CD4-positive, CD25-positive, alpha-beta regulatory T cell (primary cell): ENCODE measurements at places on chromosomes 1 and 21.

DNA sequence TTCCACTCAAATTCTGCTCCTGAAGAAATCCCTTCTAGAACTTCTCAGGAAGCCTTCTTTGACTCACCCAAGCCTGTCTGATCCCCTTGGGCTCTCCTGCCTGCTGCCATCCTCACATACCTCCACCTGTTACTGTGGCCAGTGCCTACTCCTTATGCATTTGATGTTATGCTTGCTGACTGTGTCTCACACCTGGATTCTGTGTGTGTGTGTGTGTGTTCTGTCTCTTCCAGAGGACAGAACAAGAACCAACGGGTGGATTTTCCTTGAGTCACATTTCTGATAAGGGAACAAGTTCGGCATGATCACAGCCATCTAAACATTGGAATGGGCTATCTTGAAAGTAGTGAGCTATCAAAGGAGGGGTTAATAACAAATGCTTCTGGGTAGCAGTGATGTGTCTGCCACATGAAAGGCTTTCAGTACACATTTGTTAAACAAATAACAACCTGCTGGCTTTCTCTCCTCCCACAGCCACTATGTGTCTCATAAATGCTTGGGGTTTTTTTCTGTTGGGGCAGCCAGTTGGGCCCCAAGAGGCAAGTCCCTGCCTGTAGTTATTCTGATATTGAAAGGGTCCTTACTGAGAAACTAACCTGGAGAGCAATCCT is 8.9 kb upstream of the GPR37L1 start:
- DNase-seq: no peak

DNA sequence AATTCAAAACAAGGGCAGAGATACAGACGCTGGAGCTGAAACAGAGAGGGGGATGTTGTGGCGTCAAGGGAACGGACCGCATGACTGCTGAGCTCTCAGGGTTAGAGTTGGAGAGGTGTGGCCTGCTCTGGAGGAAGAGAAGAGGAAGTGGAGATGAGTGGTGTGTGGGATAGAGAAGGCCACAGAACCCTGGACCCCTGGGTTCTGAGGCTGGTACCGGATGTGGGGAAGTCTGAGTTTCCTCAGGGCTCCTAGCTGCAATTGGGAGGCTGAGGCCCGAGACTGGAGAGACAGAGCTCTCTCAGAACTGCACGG is 1.8 kb downstream of the BCAN start:
- DNase-seq: peak; percentile 57

DNA sequence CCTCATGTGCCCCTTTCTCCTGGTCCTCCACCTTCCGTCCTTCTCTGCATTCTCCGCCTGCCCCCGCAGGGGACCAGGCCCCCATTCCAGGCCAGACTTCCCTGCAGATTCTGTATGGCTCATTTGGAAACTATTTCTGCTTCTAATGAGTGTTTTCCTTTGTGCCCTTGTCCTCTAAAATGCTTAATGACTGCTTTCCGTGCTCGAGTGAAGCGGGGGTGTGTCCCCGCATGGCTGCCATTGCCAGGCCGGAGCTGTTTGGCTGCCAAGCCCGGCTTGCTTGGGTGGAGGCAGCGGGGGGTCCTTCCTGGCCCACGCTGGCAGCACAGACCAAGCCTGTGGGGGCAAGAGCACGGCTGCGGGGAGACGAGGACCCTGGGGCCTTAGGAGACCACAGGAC is 299.3 kb upstream of the VAMP3 start:
- no peak for DNase-seq

DNA sequence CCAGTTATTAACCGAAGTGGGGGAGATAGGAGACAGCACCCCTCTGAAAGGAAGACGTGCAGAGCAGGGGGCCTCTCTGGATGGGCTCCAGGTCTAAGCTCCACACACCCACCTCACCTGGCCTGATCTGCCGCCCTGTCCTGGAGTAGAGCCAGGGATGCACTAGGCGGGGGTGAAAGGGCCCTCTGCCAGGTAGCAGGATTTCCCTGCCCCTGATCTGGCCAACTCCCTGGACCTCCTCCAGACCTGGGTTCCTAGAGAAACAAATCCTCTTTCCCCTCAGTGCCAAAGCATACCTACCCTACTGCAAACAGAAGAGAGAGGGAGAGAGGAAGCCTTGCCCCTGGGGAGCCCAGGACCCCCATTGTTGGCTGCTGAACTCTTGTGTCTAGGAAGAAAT is 2.0 kb downstream of the CRABP2 start:
- DNase-seq: no peak

DNA sequence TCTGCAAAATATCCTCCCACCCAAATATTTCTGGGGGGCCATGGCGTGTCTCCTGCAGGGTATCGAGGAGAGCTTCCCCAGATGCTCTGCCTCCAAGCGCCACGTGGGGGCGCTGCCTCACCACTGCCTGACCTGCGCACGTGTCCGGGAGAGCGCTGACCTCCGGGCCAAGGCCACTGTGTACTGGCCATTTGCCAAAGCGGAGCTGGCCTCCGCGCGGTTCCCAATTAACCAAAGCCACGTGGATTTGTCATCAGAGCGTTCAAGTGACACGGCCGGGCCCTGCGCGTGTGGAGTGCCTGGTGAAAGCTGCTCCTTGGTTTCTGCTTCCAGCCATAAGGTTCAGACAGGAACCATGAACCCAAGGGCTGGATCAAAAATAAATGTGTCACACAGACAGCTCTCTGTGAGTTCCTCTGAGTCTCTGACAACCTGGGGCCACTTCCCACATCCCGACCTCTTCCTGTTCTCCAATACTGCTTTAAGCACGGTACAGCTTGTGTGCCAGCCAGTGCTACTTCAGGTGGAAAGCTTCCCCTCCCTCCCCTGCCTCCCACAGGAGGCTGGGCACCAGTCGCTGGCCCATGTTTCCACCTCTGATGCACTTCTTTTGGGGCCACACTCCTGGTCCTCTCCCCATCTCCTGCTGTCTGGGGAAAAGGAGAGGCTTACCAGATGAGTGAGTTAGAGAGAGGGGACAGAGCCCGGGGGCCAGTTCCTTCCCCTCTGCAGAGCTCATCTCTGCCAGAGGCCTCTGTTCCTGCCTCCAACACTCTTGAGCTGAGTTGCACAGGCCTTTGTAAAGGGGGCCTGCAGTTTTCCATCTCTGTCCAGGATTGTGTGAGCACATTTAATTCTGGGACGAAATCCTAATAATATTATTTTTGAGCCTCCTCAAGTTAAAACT is 26.1 kb downstream of the ZP4 start:
- DNase-seq: peak; percentile 1

GRCh38 chr1:159943278-159943640 is 2.2 kb downstream of the IGSF9 start:
- no peak for DNase-seq

GRCh38 chr1:98405581-98406074 is 255.9 kb upstream of the SNX7 start:
- DNase-seq: no peak

DNA sequence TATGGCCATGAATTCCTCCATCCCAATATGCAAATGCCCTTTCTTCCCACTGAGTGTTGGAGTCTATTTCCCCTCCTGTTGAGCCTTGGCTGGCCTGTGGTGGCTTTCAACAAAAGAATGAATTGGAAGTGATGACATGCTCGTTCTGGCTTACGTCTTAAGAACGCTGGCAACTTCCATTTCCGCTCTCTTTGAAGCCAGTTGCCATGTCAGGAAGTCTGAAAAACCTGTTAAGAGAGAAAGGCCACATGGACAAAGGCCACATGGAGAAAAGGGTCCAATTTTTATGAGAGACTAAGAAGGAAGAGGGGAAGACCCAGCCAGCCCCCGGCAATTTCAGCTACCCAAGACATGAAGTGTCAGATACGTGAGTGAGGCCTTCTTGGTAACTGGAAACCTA is 45.6 kb upstream of the GADD45A start:
- DNase-seq: no peak

DNA sequence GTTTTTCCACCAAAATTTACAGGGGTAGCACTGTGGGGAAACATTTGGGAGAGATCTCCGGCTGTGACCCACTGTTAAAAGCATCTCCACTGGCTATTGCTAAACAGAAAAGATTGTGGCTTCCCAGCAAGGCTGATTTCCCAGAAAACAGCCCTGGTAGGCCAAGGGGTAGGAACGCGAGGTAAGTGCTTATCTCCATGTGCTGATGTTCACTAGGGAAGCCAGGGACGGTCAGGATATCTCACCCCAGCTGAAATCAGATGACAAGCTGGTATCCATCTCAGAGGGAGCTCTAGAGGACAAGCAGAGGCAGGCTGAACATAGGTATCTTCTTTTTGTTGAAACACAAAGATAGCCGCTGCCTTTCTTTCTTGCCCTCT is 63.6 kb downstream of the MIS18A start:
- no peak for DNase-seq

GRCh38 chr1:222040955-222041354 is 299.1 kb upstream of the DUSP10 start:
- DNase-seq: no peak

DNA sequence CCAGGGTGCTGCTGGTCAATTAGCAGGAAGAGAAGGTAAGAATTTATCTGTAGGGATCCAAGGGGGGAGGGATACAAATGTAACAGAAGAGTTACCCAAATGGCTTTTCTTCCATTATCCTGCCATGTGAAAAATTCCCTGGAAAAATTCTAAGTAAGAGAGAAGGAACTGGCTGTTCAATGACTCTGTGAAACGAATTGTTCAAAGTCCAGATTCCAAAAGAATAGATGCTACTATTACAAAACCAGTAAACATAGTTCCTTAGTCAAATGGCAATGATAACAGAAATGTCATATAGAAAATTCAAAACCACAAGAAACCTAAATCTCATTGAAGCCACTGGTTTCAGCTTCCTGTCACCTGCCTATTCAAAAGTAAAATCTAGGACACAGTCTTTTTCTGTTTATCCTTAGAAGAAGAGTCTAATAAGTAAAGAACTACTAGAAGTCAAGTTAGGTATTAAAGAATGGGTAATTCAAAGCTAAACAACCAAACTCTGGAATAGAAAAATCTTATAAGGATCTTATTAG is 102.6 kb downstream of the ZNF644 start:
- peak; percentile 26 for DNase-seq

- DNase-seq: no peak
Measured at GRCh38 chr21:38772646-38773045, 33.1 kb upstream of the ETS2 start.

DNA sequence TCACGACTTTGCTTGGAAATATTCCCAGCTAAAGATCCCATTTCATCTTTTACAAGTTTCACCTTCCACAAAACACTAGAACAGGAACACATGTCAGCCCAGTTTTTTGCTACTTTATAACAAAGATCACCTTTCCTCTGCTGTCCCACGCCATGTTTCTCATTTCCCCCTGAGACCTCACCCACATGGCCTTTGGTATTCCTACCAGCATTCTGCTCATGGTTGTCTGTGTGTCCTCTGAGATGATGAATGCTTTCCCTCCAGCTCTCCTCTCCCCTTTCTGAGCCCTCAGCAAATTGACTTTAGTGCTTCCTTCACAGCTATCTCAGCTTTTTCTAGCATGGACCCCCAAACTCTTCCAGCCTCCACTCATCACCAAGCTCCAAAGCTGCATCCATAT is 32.3 kb upstream of the ABCG1 start:
- DNase-seq: no peak

- DNase-seq: no peak
Measured at GRCh38 chr1:54927472-54928240, 40.7 kb upstream of the DHCR24 start.

DNA sequence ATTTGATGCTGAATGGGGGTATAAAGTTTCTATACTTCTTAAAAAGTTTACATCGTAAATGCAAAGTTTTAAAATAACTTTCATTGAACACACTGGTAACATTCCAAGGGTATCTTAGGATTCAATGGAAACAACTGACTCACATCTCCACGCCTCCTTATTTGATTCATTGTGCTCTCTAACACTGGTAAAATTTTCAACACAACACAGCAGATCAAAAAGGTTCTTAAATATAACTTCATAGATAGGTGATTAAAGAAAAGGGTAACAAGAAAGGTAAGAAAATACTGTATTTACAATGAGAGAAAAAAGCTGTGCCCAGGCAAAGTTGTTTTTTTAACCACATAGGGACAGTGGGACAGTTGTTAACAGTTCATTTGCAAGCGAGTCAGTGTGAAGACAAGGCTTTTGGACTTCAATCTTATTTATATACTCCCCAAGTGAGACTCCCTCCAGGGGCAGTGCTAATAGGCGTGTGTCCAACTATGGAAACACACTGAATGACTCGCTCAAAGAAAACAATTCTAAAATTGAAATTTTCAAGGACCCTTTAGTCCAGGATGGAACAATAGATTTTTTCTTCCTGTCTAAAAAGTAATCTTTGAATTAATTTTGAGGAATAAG is 140.5 kb downstream of the TIAM1 start:
- DNase-seq: no peak

DNA sequence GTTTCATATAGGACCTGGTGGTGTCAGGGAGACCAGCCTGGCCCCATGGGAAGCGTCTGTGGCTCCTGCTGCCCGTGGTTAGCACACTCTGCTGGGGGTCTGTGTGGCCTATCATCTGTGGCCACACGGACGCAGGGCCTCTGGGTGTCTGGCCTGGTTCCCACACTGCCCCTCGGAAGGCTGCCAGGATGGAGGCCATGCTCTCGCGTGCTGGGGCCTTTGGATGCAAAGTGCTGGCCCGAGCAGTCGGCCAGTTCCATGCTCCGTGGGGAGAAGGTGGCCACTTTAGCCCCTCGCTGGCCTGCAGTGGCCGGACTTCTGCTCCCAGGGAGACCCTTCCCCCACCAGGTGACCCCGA is 20.8 kb upstream of the LRRC3 start:
- DNase-seq: no peak

GRCh38 chr1:234963180-234963903 is 165.3 kb downstream of the TOMM20 start:
- DNase-seq: peak; percentile 74

GRCh38 chr1:86913399-86913895 is 479 bp downstream of the SELENOF start:
- peak; percentile 72 for DNase-seq

DNA sequence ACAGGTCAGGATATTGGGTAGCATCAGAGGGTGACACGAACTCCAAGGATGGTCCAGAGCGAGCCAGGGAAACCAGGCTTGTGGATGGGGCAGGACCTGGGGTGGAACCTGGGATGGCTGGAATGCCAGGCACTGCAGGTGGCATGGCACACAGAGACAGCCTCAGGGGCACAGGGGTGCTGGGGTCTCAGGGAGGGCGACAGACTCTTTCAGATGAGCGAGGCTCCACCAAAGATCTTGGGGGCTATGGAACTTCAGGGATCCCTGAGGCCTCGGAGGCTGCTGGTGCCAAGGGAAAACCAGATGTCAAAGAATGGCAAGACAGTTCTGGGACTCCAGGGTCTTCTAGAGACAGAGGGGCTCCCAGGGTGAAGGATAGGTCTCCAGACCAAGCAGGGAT is 21.4 kb downstream of the IGFN1 start:
- no peak for DNase-seq
